GM13977 (cell line): ENCODE measurements at places on chromosomes 4 and X.

DNA sequence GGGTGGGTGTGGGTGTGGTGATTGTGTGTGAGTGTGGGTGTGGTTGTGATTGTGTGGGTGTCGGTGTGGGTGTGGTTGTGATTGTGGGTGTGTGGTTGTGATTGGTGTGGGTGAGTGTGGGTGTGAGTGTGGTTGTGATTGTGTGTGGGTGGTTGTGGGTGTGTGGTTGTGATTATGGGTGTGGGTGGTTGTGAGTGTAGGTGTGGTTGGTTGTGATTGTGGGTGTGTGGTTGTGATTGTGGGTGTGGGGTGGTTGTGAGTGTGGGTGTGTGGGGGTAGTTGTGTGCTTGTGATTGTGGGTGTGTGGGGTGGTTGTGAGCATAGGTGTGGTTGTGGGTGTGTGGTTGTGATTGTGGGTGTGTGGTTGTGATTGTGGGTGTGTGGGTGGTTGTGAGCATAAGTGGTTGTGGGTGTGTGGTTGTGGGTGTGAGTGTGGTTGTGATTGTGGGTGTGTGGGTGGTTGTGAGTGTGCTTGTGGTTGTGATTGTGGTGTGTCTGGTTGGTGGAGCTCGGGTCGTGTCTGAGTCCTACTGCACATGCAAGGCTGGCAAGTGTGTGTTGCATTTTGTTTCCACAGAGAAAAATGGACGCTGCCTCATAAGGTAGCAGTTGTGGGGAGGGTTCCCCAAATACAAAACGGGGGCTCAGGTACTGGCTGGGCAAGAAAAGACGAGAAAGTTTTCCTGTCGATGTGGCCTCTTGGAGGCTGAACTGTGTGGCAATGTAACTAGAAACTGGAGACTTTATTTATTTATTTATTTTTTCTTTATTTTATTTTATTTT, 116.7 kb downstream of the UBE2K start:
- DNase-seq = no peak

- DNase-seq = no peak
Observed at GRCh38 chr4:8731364-8731763, 138.8 kb downstream of the CPZ start.

DNA sequence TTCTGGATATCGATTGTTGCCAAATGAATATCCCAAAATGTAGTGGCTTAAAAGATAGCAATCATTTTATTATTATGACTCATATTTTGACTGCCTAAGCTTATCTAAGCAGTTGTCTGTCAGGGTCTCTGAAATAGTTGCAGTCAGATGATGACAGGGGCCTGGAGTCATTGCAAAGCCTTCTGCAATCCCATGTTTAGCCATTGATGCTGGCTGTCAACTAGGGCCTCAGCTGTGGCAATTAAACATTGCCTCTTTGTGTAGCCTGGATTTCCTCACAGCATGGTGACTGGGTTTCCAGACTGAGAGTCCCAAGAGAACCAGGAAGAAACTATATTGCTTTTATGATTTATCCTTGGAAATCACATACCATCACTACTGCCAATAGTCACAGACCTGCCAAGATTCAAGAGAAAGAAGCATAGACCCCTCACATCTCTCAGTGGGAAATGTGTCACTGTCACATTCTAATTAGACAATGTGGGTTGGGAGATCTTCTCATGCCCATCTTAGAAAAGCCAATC, 227.3 kb upstream of the NOCT start:
- no peak for DNase-seq

DNA sequence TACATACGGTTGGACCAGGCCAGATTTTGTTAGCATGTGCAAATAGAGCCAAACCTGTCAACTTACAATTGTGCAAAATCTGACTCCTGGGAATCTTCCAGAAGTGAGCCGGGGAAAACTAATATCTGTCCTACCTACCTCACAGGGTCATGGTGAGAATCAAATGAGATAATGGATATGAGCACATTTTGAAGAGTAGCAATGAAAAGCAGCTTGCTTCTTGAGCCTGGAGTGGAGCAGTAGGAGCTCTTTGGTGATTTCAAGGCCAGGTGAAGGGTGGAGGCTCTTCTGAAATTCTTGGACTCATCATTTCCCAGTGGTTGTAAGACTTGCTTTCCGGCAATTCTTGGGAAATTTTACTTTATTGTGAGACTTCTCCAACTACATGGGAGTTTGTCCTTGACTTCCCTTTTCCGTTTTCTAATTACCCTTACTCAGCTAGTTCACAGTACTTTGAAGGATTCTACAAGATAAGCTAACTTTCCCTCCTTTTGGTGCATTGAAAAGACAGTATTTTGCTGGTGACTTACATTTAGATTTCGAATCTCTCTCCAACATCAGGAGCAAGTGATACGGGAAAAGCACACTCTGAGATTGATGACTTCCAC, 12.2 kb downstream of the PLAC1 start:
- DNase-seq = no peak

- no peak for DNase-seq
Observed at GRCh38 chr4:155430895-155431795, 54.4 kb upstream of the MAP9 start.

GRCh38 chr4:107027379-107027778, 8.7 kb downstream of the DKK2 start:
- no peak for DNase-seq

GRCh38 chr4:48252313-48252712, 17.3 kb downstream of the TEC start:
- DNase-seq = no peak
